ENCODE measurements at places on chromosomes 6 and 20. TPM values are rescaled to one million over a fixed set of nuclear protein-coding genes. Genes with fewer than 3 reads are reported as not detected.

GRCh38 chr20:5977223-5977622 lies 26.8 kb downstream of the MCM8 start:
- no peaks in the 10 kb centered on the region for H3K27me3 ChIP-seq
- no peak overlapping the region for H3K4me3 ChIP-seq

GRCh38 chr6:31386977-31387376 lies 16.4 kb upstream of the MICA start:
- no peak overlapping the region for H3K4me3 ChIP-seq
- no peak overlapping the region for H3K27ac ChIP-seq
- H3K27me3 ChIP-seq = no peaks in the 10 kb centered on the region
- H3K36me3 ChIP-seq = no peaks in the 10 kb centered on the region
- no peak for DNase-seq

DNA sequence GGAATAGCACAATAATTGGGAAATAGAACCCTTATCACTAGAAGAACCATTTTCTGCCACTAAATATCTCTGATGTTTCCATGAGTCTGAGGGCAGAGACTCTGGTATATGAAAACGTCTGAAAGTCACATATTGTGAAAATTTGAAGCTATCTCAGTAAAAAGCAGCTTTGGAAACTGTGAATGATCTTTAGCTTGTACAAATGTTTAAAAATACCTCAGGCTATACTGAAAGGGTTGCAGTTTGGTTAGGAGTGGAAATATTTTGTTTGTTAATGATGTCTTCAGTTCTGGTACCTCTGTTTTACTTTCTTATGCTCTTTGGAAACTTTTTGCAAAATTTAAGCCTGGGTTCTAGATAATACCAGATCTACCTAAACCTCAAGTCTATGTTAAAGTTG lies 135.0 kb downstream of the SLC16A10 start:
- H3K4me1 ChIP-seq = no peaks in the 10 kb centered on the region
- H3K27me3 ChIP-seq = no peaks in the 10 kb centered on the region
- H3K27ac ChIP-seq = no peak overlapping the region
- H3K4me3 ChIP-seq = no peak overlapping the region
- no peaks in the 10 kb centered on the region for H3K36me3 ChIP-seq

DNA sequence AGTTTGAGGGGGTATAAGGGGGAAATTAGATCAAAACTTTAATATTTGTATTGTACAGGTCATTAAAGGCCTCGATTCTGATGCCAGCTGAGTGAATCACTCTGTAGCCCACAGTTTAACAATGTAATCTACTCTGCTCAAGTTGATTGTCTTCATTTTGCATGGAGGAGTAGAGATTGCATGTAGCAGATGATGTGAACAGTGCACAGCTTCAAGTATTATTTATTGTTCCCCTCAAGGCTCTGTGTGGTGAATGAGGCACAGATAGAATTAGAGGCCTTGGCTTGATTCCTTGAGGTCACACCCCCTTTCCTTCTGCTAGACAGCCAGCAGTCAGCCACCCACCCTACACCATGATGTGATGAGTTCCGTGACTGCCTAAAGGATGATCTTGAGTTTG lies 38.1 kb downstream of the TXLNB start:
- H3K36me3 ChIP-seq = no peaks in the 10 kb centered on the region
- H3K4me3 ChIP-seq = no peak overlapping the region
- no peak overlapping the region for H3K27ac ChIP-seq
- H3K4me1 ChIP-seq = peaks cover 23% of the 10 kb centered on the region
- DNase-seq = no peak

The BPIFB6 gene
- total RNA-seq = not detected

The MEI4 gene
- not detected for total RNA-seq

The CDC5L gene
- total RNA-seq = 18.1 TPM

The ZNF391 gene
- 3.9 TPM for total RNA-seq

DNA sequence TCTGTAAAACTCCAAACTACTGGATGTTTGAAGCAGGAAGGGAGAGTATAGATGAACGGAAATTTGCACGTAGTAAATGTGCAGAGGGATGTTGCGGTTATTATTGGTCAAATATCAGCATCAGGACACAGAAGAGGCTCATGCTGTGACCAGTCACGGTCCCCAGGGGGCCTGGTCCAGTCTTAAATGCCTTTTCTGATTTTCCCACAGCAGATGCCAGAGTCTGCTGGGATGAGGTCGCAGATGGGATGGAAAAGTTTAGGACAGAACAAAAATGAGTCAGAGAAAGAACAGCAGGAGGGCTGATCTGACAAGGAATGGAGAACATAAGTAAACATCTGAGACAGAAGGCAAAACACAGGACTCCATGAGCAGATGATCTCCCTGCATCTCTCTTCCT lies 11.7 kb upstream of the SIRPG start:
- H3K4me1 ChIP-seq = peaks cover 4% of the 10 kb centered on the region
- no peak overlapping the region for H3K4me3 ChIP-seq
- no peaks in the 10 kb centered on the region for H3K36me3 ChIP-seq
- no peak overlapping the region for H3K27ac ChIP-seq

The MAP3K5 gene
- total RNA-seq = 55.0 TPM

GRCh38 chr6:106056746-106057390 lies 29.3 kb upstream of the PRDM1 start:
- DNase-seq = no peak
- no peaks in the 10 kb centered on the region for H3K4me1 ChIP-seq
- H3K36me3 ChIP-seq = no peaks in the 10 kb centered on the region
- no peaks in the 10 kb centered on the region for H3K27me3 ChIP-seq

GRCh38 chr6:11262242-11262641 lies 29.8 kb upstream of the NEDD9 start:
- no peaks in the 10 kb centered on the region for H3K27me3 ChIP-seq
- H3K27ac ChIP-seq = no peak overlapping the region
- peaks cover 4% of the 10 kb centered on the region for H3K36me3 ChIP-seq
- H3K4me3 ChIP-seq = no peak overlapping the region
- peaks cover 73% of the 10 kb centered on the region for H3K4me1 ChIP-seq

GRCh38 chr6:112881828-112882780 lies 535.0 kb downstream of the RFPL4B start:
- H3K27ac ChIP-seq = no peak overlapping the region
- H3K4me1 ChIP-seq = no peaks in the 10 kb centered on the region
- no peak for DNase-seq
- H3K27me3 ChIP-seq = no peaks in the 10 kb centered on the region

GRCh38 chr20:24437196-24438082 lies 32.0 kb upstream of the SYNDIG1 start:
- H3K4me3 ChIP-seq = no peak overlapping the region
- no peak for DNase-seq
- no peaks in the 10 kb centered on the region for H3K4me1 ChIP-seq
- H3K27ac ChIP-seq = no peak overlapping the region
- no peaks in the 10 kb centered on the region for H3K36me3 ChIP-seq

DNA sequence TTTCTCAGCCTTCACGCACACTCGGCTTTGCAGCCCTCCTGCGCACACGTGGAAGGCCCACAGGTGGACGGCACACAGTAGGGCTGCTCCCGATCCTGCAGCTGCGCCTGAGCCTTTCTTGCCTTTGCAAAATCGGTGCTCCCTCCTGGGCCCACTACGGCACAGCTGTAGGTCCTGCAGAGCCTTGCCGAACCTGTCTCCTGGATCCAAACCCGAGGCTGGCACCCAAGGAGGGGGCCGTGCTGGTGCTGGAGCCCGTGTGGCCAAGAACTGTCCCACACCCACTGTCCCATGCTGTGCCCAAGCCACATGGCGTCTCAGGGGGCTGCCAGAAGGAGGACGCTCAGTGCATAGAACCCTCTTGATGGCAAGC lies 227.4 kb downstream of the TTLL2 start:
- H3K36me3 ChIP-seq = no peaks in the 10 kb centered on the region
- no peak overlapping the region for H3K27ac ChIP-seq
- H3K4me3 ChIP-seq = no peak overlapping the region
- no peaks in the 10 kb centered on the region for H3K27me3 ChIP-seq
- no peak for DNase-seq

DNA sequence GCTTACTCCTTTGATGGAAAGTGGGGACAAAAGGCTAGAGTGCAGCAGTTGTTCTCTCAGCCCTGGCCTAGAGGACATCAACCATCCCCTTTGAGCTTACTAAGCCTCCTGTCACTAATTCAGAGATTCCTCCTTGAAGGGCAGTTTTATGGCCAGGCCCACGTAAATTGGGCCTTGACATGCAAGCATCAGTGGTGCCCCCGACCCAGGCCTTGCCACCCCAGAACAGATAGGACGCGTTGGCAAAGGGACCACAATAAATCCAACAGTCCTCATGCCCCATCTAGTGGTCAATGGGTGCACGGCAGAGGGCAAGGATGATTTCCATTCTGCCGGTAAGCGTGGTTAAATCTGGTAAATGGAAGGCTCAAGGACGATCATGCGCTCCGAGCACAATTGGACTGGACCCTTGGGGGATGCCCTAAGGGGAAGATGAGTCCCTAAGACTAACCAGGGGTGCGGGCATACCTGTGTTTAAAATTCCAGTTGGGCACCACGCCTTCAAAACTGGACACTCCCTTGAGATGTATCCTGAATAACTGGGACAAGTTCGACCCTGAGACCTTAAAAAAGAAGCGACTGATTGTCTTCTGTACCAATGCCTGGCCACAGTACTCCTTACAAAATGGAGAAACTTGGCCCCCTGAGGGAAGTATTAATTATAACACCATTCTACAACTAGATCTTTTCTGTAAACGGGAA lies 32.6 kb downstream of the CEP85L start:
- no peaks in the 10 kb centered on the region for H3K36me3 ChIP-seq
- H3K27me3 ChIP-seq = no peaks in the 10 kb centered on the region
- H3K4me3 ChIP-seq = no peak overlapping the region
- no peak overlapping the region for H3K27ac ChIP-seq
- H3K4me1 ChIP-seq = peaks cover 7% of the 10 kb centered on the region

- no peaks in the 10 kb centered on the region for H3K4me1 ChIP-seq
- no peaks in the 10 kb centered on the region for H3K27me3 ChIP-seq
- H3K36me3 ChIP-seq = peaks cover 94% of the 10 kb centered on the region
- DNase-seq = no peak
Observed at GRCh38 chr20:1146957-1147356, 28.6 kb downstream of the PSMF1 start.

- no peak overlapping the region for H3K27ac ChIP-seq
- H3K4me3 ChIP-seq = no peak overlapping the region
- H3K36me3 ChIP-seq = no peaks in the 10 kb centered on the region
Observed at GRCh38 chr6:79824202-79824601, 123.2 kb downstream of the ELOVL4 start.

GRCh38 chr6:71288228-71289038 lies at the start of gene OGFRL1:
Gene OGFRL1, plus strand, starts transcription at chr6:71288811. Its CDS starts 126 bp downstream, at chr6:71288937.
- no peaks in the 10 kb centered on the region for H3K27me3 ChIP-seq
- DNase-seq = peak; percentile 97
- peak within 1 kb of the TSS; percentile 85 for H3K4me3 ChIP-seq
- peak within 1 kb of the TSS; percentile 97 for H3K27ac ChIP-seq
- no peaks in the 10 kb centered on the region for H3K36me3 ChIP-seq

GRCh38 chr20:39049148-39049547 lies 87.0 kb downstream of the DHX35 start:
- DNase-seq = no peak
- peaks cover 7% of the 10 kb centered on the region for H3K36me3 ChIP-seq
- peaks cover 17% of the 10 kb centered on the region for H3K4me1 ChIP-seq
- peaks cover 14% of the 10 kb centered on the region for H3K27me3 ChIP-seq
- H3K4me3 ChIP-seq = peak overlapping the region; percentile 82

The VSX1 gene
- not detected for total RNA-seq

The SLC35B3 gene
- 18.1 TPM for total RNA-seq

The CPXM1 gene
- total RNA-seq = 0.44 TPM

- H3K4me3 ChIP-seq = no peak overlapping the region
- H3K36me3 ChIP-seq = no peaks in the 10 kb centered on the region
- H3K27ac ChIP-seq = no peak overlapping the region
- H3K27me3 ChIP-seq = no peaks in the 10 kb centered on the region
Observed at GRCh38 chr6:101344885-101345284, 48.6 kb upstream of the GRIK2 start.

The CLVS2 gene
- not detected for total RNA-seq

The SNX3 gene
- total RNA-seq = 213 TPM

- H3K4me3 ChIP-seq = no peak overlapping the region
- no peaks in the 10 kb centered on the region for H3K27me3 ChIP-seq
- H3K36me3 ChIP-seq = no peaks in the 10 kb centered on the region
Observed at GRCh38 chr6:120899932-120900331, 434.3 kb downstream of the TBC1D32 start.

- DNase-seq = no peak
- H3K27me3 ChIP-seq = peaks cover 3% of the 10 kb centered on the region
- H3K27ac ChIP-seq = no peak overlapping the region
Observed at GRCh38 chr20:15654208-15654649, 919.0 kb downstream of the KIF16B start.

- no peak for DNase-seq
- H3K4me3 ChIP-seq = peak overlapping the region; percentile 61
- no peaks in the 10 kb centered on the region for H3K36me3 ChIP-seq
Observed at GRCh38 chr6:3457710-3458602, 1.1 kb upstream of the SLC22A23 start.

- no peak overlapping the region for H3K4me3 ChIP-seq
- peaks cover 8% of the 10 kb centered on the region for H3K36me3 ChIP-seq
- H3K27me3 ChIP-seq = no peaks in the 10 kb centered on the region
- peak overlapping the region; percentile 29 for H3K27ac ChIP-seq
- DNase-seq = peak; percentile 52
Observed at GRCh38 chr20:2122936-2123335, 21.3 kb downstream of the STK35 start.

GRCh38 chr6:158778005-158778527 lies 41.1 kb downstream of the EZR start:
- H3K4me1 ChIP-seq = no peaks in the 10 kb centered on the region
- H3K27ac ChIP-seq = peak overlapping the region; percentile 0
- no peaks in the 10 kb centered on the region for H3K27me3 ChIP-seq
- peaks cover 92% of the 10 kb centered on the region for H3K36me3 ChIP-seq
- no peak for DNase-seq

DNA sequence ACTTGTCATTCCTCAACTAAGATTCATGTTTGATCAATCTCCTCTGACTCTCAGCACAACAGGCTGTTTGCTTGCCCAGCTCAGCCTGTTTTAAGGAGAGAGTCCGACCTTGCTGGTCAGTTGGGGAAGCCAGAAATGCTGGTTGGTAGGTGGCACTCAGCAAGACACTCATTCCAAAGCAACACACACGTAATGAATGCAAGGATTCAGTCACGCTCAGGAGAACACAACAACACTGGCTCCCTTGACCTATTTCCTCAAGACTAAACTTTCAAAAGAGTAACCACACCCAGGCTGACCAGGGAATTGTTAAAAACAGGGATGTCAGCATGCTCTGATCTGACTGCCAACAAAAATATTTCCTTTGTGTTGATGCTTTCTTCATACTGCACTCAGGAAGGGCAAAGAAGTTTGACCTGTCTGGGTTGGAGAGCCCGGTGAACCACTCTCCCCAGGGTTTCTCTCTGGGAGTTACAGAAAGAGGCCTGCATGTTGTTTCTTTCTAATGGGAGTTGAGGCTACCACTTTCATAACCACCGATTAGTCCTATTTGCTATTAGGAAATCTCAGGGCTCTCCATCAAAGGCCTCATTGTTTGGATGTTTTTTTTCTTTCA lies 25.6 kb upstream of the PREP start:
- H3K36me3 ChIP-seq = no peaks in the 10 kb centered on the region
- H3K4me1 ChIP-seq = no peaks in the 10 kb centered on the region
- H3K4me3 ChIP-seq = no peak overlapping the region
- DNase-seq = no peak

- DNase-seq = no peak
- H3K4me1 ChIP-seq = no peaks in the 10 kb centered on the region
- H3K4me3 ChIP-seq = no peak overlapping the region
- no peak overlapping the region for H3K27ac ChIP-seq
Observed at GRCh38 chr20:41547221-41547620, 71.0 kb downstream of the CHD6 start.
